ENCODE measurements at places on chromosomes 4 and X.

- no peak for DNase-seq
Observed at GRCh38 chr4:112973750-112974251, 75.7 kb upstream of the ANK2 start.

DNA sequence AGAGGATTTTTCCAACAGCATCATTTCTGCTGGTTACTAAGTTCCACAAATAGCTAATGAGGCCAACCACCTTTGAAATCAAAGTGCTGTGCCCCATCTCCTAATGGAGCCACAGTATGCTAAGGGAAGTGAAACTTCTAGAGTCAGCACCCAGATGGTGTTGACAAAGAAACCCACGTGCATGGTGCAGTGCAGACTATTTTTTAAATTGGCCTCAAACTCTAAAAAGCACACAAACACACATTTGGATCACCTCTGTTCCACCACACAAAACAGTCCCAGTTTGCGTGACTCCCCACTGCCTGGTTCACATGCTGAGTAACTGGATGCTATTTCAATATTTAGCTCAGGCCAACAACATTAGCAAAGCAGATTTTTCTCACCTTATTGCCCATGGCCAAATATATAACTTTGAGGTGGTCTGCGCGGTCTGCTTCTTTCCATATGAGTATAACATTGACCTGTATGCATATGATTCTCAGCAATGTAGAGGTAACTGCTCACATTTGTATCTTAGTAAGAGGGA, 69.9 kb downstream of the AMELX start:
- DNase-seq = no peak

DNA sequence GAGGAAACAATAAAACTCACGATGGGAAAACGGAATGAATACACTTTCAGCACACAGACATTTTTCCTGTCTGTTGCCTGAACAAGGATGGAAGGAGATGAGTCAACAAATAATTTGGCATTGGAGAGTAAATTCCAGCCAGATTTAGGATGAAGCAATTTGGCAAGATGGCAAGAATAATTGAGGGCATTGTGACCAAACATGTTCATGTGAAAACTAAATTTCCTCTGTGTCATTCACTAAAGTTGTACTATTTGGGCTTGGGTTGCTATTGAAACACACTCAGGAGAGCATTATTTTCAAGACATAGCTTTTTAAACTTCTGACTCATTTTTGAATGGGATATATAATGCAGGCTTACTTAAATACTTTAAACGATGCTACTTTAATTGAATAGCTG, 1614.4 kb downstream of the PCDH19 start:
- DNase-seq = no peak

DNA sequence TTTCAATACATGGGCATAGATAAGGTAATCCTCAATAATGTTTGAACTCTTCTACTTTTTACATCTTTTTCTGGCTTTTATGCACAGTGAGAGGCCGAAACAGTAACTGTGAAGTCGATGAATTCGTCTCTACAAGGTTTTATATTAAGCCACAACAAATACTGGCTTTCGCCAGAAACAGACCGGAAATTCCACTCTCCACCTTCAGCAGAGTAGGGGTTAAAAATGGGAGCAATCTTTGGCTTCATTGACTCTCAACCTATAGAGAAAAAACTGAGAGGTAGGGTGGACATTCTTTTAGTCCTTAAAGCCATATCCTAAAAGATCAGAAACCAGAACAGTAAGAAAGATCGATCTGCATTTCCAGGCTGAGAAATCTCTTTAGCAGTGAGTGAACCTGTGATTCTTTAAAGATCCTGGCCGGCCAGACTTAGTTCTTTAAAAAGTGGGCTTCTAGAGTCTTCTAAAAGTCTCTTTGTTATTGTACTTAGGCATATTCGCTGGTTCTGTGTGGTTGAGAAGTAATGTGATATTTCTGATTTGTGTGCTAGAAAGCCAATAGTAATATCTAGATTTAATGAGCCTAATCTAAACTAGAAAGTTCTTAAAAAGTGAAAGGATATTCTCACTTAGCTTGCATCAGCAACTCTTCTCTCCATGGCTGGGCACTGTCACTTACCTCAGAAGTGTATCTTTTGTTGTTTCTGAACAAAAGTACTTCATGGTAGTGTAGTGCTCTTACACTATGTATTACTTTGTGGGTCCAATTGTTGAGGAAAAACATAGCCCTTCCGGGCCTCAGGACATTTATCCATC, 2.0 kb downstream of the HSPA4L start:
- DNase-seq = no peak

DNA sequence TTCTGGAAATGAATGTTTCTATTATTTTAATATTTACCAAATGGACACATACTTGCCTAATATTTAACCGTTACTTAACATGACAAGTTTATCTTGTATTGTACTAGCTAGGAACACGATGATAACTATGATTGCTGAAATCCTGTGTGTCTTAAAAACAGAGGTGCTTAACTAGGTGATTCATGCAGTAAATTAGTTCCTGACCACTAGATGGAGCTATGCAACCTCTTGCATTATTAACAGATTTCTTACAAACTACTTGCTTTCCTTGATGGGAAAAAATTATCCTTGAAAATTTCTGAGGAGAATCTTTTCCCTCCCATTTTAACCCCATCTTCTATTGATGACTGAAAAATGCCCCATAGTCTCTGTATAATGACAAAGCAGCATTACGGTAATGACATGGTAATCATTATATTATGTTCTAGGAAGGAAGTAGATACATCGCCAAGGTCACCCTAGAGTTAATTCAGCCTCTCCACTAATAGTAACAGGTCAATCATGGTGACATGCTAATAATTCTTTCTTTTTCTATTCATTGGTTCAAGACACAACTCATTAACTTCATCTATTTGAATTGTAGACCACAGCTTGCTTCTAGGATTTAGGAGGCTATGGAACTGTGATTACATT, 844.2 kb downstream of the RAPGEF2 start:
- peak; percentile 31 for DNase-seq

DNA sequence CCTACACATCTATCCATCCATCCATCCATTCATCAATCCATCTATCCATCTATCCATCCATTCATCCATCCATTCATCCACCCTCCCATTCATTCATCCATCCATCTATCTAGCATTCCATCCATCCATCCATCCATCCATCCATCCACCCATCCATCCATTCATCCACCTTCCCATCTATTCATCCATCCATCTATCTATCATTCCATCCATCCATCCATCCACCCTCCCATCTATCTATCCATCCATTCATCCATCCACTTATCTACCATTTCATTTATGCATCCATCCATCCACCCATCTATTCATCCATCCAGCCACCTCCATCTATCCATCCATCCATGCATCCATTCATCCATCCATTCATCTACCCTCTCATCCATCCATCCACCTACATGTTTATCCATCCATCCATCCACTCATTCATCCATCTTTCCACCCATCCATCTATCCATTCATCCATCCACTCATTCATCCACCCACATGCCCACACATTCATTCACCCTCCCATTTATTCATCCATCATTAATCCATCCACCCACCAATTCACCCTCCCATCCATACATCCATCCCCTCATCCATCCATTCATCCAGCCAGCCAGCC, 258.5 kb downstream of the CRLF2 start:
- no peak for DNase-seq

DNA sequence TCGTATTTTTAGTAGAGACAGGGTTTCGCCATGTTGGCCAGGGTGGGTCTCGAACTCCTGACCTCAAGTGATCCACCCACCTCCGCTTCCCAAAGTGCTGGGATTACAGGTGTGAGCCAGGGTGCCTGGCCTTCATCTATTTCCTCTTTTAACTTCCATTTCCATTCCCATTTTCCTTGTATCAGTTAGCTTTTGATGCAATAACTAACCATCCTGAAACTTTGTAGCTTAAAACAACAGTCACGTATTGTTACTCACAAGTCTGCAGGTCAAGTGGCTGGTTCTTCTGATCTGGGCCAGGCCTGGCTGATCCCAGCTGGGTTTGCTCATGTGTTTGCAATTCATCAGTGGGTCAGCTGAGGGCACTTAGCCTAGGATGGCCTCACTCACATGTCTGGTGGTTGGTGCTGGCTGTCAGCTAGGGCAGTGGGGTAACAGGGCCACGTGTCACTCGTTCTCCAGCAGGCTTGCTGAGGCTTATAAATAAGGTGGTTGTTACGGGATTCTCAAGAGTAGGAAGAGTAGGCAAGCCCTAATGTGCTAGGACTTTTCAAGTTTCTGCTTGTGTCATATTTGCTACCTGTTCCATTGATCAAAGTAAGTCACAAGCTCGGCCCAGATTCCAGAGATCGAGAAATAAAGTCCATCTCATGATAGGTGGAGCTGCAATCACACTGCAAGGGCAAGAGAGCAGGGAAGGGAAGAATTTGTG, 88.2 kb downstream of the SOWAHB start:
- no peak for DNase-seq

DNA sequence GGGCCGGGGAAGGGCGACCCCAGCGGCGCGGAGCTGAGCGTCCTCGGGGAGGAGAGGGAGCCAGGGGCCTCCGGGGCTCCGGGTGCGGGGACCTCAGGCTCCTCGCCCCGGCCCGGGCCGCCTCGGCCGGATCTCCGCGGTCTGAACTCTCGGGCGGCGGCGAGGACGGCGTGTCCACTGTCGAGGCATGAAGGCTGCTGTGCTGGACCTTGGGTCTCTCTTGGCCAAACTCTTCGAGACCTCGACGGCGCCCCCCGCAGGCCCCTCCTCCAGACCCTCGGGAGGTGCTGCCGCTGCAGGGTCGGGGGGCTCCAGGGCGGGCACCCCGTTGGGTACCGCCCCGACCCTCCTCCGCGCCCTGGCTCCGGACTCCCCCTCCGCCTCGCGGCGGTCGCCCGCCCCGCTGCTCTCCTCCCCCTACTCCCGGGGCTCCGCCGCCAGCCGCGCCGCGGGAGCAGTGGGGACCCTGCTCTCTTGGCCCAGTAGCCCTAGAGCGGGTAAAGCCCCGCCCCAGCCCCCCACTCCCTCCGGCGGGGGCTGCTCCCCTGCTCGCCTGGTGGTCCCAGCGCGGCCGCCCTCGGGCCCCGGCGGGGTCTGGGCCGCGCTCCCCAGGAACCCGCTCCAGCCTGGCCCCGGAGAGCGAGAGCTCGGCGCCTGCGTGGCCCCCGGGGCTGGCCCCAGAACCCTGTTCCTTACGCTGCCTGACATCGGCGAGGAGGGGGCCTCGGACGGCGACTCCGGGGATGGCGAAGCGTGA, 564 bp downstream of the FAM149A start:
- no peak for DNase-seq

- DNase-seq = no peak
Observed at GRCh38 chr4:42612898-42613297, 44.0 kb downstream of the ATP8A1 start.

DNA sequence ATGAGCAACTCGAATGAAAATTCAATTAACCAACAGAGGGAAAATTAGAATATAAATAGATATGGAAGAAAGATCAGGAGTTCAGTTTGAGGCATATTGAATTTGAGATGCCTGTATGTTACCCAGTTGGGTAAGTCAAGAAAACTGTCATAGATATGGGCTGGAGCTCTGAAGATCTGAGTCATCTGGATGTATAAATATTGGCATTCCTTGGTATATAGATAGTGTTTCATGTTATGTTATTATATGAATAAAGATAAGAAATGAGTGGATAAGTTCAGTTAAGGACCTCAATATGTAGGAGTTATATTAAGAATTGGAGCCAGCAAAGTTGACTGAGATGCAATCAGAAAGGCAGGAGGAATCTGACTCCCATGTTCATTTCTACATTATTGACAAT, 543.6 kb upstream of the SMIM31 start:
- DNase-seq = no peak

DNA sequence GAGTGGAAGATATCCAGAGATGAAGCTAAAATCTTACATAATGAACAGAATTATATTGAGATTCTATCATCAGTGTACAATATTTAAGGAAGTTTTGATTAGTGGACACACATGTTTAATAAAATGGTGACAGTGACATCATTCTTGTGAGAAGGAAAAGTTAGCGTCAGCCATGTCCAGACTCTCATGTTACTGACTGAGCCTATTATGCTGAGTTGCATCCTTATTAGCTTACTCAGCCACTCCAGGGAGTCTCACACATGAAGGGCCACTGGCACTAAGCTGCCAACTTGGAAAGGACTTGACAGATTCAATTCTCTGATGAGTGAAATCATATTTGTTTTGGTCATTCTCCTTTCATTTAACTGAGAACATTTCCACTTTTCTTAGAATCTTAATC, 170.6 kb downstream of the BANK1 start:
- no peak for DNase-seq

DNA sequence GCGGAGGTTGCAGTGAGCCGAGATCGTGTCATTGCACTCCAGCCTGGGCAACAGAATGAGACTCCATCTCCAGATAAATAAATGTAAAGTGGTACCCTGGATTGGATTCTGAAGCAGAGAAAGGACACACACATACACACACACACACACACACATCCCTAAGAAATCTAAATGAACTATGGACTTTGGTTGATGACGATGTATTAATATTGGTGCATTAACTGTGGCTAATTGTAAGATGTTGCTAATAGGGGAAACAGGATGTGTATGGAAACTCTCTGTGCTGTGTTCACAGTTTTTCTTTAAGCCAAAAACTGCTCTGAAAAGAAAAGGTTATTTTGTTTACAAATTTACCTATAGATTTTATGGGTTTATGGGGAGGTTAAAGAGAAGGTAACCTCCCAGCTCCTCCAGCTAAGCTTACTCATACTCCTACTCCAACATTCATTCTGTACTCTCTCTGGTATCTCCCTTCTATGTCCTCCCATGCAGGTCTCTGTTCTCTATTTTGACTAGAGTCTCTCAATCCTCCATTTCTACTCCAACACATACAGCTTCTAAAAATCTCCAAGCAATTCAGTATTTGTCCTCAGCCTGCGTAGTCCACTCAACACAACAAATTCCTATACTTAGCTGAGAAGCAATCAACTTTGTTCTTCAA, 46.5 kb upstream of the RELL1 start:
- no peak for DNase-seq

DNA sequence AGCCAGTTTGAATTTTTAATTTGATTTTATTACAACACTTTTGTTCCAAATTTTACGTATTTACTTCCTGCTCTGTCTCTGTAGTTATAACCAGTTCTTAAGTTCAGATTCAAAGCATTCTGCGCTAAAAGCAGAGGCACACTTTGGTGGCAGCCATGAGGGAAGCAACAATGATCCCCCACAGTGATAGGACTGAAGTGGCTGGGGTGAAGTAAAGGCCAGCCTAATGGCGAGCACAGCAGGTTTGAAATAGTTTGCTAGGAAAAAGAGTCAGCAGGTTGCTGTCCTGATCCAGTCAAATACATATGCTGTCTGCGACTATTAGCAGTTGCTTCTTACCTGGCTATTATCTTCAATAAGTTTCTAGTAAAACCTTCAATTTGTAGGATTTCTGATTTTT, 176.3 kb downstream of the RPA4 start:
- DNase-seq = no peak
